Activated naive CD4-positive, alpha-beta T cell treated with anti-CD3 and anti-CD28 coated beads, Interleukin-2, amount 10 ng/mL, durations not matched to agents 7 days and 5 days (primary cell): ENCODE measurements at places on chromosomes 12 and 14.
A peak's percentile ranks its signal among the peaks of the same experiment; 100 is the strongest.

DNA sequence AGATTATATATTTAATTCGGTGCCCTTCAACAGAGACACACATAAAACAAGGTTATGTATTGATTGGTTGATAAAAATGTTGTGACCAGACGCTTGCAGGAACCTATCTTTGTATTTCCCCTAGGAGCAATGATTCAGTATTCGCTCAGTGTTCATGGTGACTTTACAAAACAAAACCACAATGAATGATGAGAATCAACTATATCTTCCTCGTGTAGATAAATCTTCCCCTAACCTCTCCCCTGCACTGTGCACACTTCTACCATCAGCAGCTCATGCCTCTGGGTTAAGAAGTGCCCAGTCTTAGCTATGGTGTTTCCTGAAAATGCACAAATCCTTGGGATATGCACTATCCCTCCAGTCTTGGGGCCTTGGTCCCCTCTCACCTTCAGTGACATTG lies 16.3 kb downstream of the RIN3 start:
- no peak for DNase-seq

DNA sequence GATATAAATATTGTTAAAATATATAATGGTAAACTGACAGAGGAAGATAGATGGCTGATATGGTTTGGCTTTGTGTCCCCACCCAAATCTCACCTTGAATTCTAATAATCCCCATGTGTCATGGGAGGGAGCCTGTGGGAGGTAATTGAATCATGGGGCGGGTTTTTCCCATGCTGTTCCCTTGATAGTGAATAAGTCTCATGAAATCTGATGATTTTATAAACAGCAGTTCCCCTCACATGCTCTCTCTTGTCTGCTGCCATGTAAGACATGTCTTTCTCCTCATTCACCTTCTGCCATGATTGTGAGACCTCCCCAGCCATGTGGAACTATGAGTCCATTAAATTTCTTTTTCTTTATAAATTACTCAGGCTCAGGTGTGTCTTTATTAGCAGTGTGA lies 46.3 kb downstream of the PTCSC3 start:
- no peak for DNase-seq

- no peak for DNase-seq
These were observed 105.5 kb upstream of the PRB2 start for GRCh38 chr12:11500861-11501230.

DNA sequence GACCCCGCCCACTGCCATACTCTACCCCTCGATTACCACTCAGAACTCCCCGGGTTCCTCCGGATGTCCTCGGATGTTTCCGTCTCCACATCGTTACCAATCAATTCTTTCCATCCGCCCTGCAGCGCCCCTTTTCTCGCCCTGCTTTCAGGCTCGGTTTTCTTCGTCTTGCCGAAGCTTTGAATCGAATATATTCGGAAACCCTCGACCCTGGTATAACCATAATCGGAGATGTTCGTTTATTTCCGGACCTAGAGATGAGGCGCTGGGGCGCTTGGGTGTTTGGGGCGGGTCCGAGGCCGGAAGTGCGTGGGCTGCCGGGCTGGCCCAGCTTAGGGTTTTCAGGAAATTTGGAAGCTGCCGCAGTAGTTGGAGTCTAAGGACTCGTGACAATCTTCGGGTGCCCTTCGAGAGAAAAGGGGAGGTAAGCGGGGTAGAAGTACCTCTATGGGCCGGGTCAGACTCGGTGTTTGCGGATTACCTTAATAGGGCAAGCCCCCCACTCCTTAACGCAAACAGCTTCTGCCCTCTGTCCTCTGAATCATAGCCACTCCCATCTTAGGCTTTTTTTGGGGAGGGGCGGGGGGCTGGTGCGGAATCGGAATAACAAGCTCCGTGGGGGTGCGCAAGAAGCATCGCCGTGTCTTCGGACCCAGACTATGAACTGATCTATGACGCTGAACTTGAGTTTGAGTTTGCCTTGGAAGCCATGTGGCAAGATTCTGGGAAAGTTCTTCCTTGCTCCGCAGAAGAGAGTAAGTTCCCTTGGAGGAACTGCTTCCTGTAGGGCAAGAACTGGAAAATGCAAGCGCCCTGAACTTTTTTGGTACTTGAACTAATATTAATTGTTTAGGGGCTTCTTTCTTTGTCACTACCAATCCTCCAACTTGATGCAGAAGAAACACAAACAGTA lies at the start of gene C14orf119:
TSS of gene C14orf119 (plus strand) at position 310 of the 913 bp plus-strand sequence. CDS start 2,154 bp downstream, outside the sequence.
- peak; percentile 100 for DNase-seq

- no peak for DNase-seq
These were observed 45.0 kb upstream of the FZD10 start for GRCh38 chr12:130117233-130117632.

GRCh38 chr12:22533155-22533554 lies 11.2 kb downstream of the C2CD5 start:
- no peak for DNase-seq

GRCh38 chr14:94677747-94678146 lies 65.6 kb downstream of the SERPINA3 start:
- no peak for DNase-seq

GRCh38 chr14:94046696-94047250 lies 20.6 kb downstream of the OTUB2 start:
- DNase-seq, result no peak

GRCh38 chr14:37437490-37437889 lies 157.6 kb downstream of the FOXA1 start:
- DNase-seq, result no peak

GRCh38 chr12:5487076-5487475 lies 55.2 kb downstream of the NTF3 start:
- DNase-seq, result no peak

DNA sequence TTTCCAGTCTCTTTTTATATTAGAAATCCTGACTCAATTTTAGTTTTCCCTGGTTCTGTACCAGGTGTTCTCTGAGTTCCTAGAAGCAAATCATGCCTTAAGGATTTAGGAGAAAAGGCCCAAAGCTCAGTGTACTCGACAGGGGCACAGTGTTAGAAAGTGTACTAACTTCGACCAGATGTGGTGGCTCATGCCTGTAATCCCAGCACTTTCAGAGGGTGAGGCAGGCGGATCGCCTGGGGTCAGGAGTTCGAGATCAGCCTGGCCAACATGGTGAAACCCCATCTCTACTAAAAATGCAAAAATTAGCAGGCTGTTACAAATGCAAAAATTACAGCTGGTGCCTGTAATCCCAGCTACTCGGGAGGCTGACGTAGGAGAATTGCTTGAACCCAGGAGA lies 12.0 kb downstream of the VEZT start:
- no peak for DNase-seq

GRCh38 chr14:99064262-99064954 lies 207.6 kb downstream of the BCL11B start:
- DNase-seq, result no peak

GRCh38 chr12:41709463-41710285 lies 435.0 kb downstream of the GXYLT1 start:
- DNase-seq, result no peak

GRCh38 chr14:33452995-33453394 lies 497.9 kb downstream of the EGLN3 start:
- DNase-seq, result no peak
